Mesendoderm (in vitro differentiated cells): ENCODE measurements at places on chromosomes 2 and 18.
A peak's percentile ranks its signal among the peaks of the same experiment; 100 is the strongest.

- no peak for DNase-seq
These were observed 14.1 kb downstream of the SLC9A4 start for GRCh38 chr2:102486941-102487702.

- peak; percentile 6 for DNase-seq
These were observed 52.6 kb upstream of the RAB27B start for GRCh38 chr18:54775686-54776085.

- DNase-seq: no peak
These were observed 109.2 kb downstream of the TMEM18 start for GRCh38 chr2:567865-568638.

GRCh38 chr2:10322973-10323372 lies 20.3 kb downstream of the HPCAL1 start:
- DNase-seq: no peak

DNA sequence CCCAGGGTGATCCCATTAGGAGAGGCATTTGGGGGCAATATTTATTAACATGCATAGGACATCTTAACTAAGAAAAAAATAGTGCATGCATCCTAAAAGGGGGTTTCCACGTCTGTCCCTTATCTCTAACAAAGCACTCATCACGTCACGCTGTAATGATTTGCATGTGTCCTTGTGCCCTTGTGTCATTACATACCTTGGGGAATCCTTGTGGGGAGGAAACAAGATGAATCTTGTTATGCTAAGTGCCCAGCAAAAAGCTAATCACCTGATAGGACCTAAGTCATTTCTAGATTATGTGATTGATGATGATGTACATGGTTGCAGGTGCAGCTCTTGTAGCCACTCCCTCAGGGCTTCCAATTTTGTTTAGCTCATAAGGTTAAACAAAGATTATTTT lies 250.9 kb downstream of the FBXO15 start:
- DNase-seq: no peak

- no peak for DNase-seq
These were observed 274.5 kb downstream of the BCL11A start for GRCh38 chr2:60278906-60279305.

GRCh38 chr2:211957799-211958198 lies 580.8 kb downstream of the ERBB4 start:
- no peak for DNase-seq

DNA sequence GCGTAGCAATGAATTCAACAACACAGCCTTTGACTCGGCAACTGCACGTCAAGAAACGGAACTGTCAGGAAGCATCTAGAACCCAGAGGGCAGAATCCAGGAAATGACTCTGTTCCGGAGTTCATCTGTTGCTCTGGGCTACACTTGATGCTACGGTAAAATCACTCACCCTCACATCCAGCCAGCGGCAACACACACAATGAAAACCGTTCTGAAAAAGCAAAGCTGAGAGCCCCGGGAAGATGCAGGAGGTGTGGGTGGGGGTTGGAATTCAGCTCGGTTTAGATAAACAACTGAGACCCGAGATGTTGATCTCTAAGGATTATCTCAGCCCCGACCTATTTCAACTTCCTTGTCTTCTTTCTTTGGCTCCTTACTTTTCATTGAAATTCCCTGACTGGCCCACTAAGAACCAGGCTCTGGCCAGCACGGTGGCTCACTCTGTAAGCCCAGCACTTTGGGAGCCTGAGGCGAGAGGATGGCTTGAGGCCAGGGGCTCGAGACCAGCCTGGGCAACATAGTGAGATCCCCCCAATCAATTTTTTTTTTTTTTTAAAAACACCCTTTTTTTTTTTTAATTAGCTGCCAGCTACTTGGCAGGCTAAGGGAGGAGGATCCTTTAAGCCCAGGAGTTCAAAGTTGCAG lies 13.3 kb upstream of the RAB17 start:
- DNase-seq: peak; percentile 93
